ENCODE measurements at places on chromosomes 6 and 20.

DNA sequence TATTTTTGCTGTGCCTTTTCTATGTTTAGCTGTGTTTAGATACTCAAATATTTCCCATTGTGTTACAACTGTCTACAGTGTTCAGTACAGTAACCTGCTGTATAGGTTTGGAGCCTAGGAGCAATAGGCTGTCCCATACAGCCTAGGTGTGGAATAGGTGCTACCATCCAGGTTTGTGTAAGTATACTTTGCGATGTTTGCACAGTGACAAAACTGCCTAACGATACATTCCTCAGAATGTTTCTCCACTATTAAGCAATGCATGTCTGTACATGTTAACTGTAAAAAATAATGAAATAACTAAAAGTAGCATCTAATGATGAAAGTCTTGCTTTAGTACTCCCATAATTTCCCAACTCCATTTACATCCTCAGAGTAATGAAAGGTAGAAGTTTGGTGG, 46.0 kb downstream of the SERAC1 start:
- DNase-seq: no peak

DNA sequence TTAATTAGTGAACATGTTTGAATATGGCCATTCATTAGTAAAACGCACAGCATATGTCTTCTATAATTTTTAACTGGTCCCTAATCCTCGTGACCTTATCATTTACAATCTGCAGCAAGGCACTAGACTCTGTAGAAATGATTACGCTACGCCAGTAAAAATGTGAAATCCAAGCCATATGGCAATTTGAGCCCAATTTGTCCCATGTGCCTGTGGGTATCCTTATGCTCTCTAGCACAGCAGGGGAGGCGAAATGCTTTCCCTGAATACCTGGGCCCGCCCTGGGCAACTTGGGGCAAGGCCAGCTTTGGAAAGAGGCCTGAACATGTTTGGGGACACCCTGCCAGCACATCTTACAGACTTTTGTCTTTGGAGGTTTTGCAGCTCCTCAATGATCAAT, 122.7 kb upstream of the AGPAT4 start:
- no peak for DNase-seq

DNA sequence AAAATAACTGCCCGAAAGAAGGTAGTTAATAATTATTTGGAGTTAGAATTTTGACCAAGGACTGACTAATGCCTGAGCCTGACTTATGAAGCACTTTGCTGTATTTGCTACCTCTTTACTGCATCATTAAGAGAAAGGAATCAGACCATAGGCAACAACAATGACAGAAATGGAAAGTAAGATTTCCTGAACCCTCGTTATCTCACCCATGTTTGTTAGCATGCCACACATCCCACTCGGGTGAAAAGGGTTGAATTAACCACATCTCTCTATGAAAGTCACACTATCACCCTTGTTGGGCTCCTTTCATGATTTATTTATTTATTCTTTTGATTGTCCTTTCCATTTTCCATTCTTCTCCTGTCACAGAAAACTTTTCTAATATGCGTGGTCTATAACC, 59.6 kb downstream of the OLIG3 start:
- no peak for DNase-seq

- no peak for DNase-seq
Observed at GRCh38 chr20:33827634-33828325, 16.6 kb downstream of the CHMP4B start.

DNA sequence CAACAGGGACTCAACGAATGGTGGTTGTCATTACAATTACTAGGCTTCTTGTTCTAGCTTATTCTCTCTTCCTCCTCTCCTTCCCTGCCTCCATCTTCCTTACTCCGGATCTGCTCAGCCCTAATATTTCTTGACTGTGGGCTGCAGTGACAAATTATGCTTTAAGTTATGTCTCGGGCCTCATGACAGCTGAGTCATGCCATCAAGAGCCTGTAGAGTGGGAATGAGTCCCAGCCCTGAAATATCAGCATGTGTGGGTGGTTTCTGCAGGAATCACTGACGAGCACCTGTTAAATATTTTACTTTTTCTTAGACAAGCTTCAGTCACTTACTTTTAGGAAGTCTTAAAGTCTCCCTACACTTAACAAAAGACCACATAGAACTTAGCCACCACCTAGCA, 83.1 kb upstream of the CBLN4 start:
- DNase-seq: no peak

DNA sequence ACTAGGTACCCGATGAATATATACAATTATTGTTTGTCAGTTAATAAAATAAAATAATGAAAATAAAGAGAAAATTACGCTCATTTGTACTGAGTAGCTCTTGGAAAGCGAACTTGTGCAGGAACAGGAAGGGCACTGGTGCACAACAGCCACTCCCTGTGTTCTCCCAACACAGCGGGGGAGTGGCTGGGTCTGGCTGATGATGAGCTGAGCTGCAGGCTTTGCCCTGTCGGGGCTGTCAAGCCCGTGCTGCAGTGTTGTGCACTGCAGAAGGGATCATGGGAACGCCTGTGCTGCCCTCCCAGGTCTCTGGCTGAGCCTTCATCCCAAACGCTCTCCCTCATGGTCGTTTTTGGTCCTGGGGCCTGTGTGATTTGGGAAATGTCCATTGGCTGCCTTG, 131.7 kb upstream of the MAP3K4 start:
- no peak for DNase-seq

DNA sequence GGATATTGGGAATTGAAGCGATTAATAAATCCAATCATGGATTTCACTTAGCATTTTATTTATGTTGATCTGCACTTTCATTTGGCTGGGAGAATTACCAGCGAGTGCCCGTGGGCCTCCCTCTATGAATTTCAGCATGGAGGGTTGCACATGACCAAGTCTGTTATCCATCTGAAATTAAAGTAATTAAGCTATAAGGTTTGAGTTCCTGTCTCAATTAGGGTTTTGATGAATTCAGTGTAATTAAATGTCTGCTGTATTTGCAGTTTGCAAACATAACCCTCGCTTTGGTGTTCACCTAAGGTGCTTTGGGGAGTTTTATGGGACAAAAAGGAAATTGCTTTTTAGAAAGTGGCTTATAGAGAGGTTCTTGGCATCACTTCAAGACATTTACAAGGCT, 169.8 kb upstream of the RIN2 start:
- no peak for DNase-seq

GRCh38 chr6:40932366-40932765, 106.7 kb downstream of the UNC5CL start:
- no peak for DNase-seq

DNA sequence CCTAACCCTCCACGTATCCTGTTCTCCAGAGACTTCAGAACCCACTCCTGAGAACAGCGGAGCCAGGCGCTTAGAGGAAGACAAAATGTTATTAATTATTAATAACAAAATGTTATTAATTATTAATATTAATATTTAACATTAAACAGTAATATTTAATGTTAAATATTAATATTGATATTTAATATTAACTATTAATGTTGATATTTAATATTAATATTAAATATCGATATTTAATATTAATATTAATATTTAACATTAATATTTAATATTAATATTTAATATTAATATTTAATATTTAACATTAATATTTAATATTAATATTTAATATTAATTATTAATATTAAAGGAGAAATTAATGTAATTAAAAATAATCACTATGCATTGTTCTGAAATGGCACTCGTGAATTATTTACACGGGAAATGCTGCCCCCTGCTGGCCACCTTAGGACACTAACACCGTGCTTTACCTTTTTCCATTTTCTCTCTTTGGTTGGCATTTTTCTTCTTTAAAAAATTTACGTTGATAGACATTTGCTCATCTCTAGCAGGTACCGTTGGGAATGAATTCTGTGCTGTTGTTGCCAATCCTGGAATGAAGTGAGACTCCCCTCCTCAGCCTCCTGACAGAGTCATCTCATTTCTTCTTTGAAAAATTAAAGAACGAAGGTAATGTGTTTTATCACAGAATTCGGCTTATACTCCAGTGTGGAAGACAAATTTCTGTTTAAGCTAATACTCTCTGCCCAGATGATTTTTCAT, 7.5 kb upstream of the GGTLC1 start:
- peak; percentile 58 for DNase-seq

GRCh38 chr6:40936818-40937251, 102.2 kb downstream of the UNC5CL start:
- DNase-seq: no peak

GRCh38 chr6:130559166-130559565, 193.3 kb downstream of the TMEM200A start:
- no peak for DNase-seq

GRCh38 chr6:15305909-15306308, 60.0 kb downstream of the JARID2 start:
- no peak for DNase-seq

GRCh38 chr6:26033941-26034354, 53.3 kb upstream of the HFE start:
- no peak for DNase-seq

- no peak for DNase-seq
Observed at GRCh38 chr20:5364997-5365597, 48.3 kb upstream of the PROKR2 start.

GRCh38 chr6:169536446-169537170, 165.2 kb downstream of the WDR27 start:
- no peak for DNase-seq

GRCh38 chr20:2761885-2762284, 38.5 kb downstream of the CPXM1 start:
- DNase-seq: no peak

- no peak for DNase-seq
Observed at GRCh38 chr20:23179766-23180403, 93.8 kb upstream of the CD93 start.

- no peak for DNase-seq
Observed at GRCh38 chr6:80366051-80366450, 259.6 kb downstream of the BCKDHB start.

DNA sequence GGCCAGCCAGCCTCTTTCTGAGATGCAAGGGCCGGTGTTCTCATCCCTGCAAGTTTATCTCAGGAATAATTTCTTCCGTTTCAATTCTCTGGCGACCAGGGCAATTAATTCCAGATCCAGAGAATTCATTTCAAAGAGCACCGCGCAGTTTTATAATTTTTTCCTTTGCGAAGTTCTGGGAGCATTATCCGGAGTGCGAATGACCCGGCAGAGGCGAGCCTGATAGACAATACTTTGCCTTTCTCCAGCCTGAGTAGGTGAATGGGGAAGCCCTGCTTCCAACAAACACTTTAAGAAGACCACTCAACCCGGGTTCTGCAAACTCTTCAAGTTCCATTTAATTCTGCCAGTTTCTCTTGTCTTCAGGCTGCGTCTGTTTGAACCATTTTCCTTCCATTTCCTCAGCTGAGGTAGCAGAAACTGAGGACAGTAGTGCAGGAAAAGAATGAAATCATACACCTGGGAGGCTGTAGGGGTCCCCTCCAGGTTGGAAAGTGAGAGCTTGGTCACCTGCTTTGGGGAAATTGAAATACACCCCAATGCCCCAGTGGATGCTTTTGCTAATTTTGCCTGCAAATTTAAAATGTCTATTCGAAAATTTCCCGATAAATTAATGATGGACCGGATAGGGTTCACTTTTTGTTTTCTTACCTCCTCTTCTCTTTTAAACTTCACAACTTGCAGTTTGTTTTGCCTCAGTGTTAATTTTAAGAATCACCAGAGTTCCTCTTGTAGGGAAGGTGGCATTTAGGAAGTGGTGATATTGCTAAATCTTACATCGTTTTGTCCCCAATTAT, 1.1 kb downstream of the VGLL2 start:
- DNase-seq: no peak

- no peak for DNase-seq
Observed at GRCh38 chr6:112579601-112580000, 232.5 kb downstream of the RFPL4B start.

DNA sequence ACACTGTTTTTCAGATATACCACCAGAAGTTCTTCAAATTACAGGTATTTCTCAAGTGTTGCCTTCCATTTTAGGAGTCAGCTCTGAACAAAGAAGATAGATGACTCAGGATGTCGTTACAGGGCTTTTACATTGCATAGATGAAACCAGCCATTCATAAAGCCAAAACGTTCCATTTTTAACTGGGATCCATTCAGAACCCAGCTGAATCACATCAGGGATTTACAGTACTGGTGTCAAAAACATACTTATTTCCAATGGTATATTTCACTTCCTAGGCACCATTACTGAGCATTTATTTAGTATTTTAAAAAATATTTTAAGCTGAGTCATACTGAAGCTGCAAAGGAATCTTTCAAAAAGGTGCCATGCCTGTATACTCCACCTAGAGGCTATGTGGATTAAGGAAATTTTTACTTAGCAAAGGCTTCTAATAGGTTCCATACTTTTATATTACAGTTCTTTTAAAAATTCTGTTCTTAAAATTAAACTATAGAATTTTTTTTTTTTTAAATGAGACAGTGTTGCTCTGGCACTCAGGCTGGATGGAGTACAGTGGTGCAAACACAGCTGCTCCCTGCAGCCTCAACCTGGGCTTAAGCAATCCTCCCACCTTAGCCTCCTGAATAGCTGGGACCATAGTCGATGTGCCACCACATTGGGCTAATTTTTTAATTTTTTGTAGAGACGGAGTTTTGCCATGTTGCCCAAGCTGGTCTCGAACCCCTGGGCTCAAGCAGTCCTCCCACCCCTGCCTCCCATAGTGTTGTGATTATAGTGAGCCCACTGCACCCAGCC, 2.6 kb downstream of the ASF1A start:
- DNase-seq: no peak

DNA sequence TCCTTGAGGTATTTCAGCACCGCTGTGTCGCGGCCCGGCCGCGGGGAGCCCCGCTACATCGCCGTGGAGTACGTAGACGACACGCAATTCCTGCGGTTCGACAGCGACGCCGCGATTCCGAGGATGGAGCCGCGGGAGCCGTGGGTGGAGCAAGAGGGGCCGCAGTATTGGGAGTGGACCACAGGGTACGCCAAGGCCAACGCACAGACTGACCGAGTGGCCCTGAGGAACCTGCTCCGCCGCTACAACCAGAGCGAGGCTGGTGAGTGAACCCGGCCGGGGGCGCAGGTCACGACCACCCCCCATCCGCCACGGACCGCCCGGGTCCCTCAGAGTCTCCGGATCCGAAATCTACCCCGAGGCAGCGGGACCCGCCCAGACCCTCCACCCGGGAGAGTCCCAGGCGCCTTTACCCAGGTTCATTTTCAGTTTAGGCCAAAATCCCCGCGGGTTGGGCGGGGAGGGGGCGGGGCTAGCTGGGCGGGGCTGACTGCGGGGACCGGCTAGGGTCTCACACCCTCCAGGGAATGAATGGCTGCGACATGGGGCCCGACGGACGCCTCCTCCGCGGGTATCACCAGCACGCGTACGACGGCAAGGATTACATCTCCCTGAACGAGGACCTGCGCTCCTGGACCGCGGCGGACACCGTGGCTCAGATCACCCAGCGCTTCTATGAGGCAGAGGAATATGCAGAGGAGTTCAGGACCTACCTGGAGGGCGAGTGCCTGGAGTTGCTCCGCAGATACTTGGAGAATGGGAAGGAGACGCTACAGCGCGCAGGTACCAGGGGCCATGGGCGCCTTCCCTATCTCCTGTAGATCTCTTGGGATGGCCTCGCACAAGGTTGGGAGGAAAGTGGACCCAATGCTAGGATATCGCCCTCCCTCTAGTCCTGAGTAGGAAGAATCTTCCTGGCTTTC, 693 bp downstream of the HLA-F start:
- peak; percentile 73 for DNase-seq

DNA sequence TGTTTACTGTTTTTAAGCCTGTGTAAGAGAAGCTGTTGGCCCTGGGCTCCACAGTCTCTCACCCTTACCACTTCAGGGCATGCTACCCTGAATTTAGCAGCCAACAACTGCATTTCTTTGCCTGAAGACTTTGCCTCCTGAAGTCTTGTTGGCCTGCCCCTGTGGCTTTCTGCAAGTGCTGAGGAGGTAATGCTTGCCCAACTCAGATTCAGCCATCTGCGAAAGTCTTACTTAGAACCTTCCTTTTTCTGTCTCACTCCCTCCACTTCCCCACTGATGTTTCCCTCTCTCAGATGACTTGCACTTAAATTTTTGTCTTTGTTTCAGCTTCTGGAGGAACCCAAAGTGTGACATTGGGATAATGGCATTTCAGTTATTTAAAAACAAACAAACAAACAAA, 11.8 kb upstream of the IBTK start:
- no peak for DNase-seq
